ENCODE measurements at places on chromosomes 16 and 17.
A peak's percentile ranks its signal among the peaks of the same experiment; 100 is the strongest.

DNA sequence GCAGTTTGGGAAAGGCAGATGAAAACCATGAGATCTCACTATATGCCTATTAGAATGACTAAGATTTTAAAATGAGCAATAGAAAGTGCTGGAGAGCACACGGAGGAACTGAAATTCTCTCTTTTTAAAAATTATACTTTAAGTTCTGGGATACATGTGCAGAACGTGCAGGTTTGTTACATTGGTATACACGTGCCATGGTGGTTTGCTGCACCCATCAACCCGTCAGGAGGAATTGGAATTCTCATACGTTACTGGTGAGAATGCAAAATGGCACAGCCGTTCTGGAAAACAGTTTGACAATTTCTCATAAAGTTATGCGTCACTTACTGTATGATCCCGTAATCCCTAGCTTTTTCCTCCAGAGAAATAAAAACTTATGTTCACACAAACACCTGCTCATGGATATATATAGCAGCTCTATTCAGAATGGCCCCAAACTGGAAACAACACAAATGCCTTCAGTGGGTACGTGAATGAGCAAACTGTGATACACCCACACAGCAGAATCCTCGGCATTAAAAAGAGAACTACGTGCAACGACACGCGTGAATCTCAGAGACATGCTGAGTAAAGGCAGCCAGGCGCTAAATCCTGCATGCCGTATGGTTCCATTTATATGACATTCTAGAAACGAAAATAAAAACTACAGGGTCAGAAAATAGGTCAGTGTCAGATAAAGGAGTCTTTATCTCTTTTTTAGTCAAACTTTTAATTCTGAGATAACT lies 11.8 kb downstream of the PIK3R6 start:
- no peak for DNase-seq

- DNase-seq = no peak
Measured at GRCh38 chr17:28331891-28332420, 3.3 kb downstream of the IFT20 start.

DNA sequence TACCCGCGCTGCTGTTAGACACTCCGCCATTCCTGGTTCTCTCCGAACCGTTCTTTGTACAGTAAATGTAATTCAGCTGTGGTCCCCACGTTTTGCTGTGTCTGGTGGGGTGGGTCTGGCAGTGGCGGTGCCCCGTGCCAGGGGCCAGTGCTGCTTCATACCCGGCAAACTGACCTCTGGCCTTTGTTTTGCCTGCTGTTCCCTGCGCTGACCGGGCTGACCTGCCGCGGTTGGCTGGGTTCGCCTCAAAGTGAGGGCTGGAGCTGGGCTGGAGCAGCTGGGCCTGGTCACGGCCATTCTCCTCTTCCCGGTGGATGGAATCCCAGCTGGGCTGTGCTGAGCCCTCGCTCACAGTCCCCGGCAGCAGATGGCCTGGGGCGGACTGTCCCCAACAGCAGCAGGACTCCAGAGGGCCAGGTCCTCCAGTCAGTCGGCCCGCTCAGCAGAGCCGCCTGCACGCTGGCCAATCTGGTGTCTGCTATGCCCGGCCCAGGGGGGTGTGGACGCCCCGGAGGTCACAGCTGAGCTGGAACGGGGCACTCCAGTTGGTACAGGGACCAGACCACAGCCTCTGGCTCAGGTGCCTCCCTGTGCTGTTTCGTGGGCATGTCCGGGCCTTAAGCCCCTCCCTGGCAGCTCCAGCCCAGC lies 1.5 kb upstream of the WFIKKN1 start:
- no peak for DNase-seq

GRCh38 chr16:27324851-27325301 lies 11.1 kb downstream of the IL4R start:
- peak; percentile 77 for DNase-seq

Measured in H7 (cell line).